GM13977 (cell line): ENCODE measurements at places on chromosomes 12 and 14.

DNA sequence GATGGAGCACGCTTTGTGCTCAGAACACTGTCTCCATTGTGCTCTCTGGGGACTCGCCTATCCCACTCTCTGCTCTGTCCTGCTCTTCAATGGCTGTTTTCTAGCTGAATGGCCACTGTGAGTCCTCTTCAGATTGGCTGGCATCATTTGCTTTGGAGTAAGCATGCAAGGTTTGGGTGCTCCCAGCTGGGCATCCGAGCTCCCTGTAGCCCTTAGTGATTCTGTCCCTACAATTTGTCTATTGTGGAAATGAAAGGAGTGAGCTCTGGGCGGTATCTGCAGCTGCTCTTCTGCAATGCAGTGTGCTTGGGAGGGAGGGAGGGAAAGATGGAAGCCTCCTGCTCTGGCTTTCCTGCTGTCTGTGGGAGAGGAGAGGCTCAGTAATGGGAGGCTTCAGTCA lies 84.8 kb downstream of the SMOC1 start:
- DNase-seq: no peak

DNA sequence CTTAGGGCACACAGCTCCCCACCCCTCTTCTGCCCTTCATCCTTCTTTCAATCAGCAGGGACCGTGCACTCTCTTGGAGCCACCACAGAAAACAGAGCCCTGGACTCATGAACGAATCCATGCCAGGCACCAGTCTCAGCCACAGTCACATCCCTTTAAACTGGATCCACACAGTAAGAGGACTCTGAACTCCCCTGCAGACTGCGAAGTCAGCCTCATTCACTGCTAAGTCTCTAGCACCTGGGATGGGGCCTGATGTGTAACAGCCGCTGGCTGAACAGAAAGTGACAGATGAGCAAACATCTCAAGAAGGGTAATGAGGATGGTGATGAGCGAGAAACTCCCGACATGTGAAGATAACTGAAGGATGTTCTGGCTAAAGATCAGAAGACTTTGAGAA lies 45.8 kb upstream of the IQSEC3 start:
- no peak for DNase-seq

DNA sequence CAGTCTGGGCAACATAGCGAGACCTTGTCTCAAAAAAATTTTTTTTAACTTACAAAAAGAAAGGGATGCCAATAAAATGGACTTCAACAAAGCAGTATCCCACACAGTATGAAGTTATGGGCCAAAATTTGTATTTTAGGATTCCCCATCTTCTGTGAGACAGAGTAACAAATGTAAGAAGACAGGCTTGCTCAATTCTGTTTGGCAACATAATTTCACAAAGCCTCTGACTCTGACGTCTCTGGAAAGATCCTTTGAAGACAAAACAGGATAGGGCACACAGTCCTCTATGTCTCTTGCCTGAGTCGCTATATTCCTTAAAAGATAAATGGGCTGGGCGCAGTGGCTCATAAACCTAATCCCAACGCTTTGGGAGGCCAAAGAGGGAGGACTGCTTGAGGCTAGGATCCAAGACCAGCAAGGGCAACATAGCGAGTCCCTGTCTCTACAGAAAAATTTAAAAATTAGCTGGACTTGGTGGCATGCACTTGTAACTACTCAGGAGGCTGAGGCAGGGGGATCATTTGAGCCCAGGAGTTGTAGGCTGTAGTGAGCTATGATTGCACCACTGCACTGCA lies 1.1 kb upstream of the HOMEZ start:
- no peak for DNase-seq

- DNase-seq: no peak
Observed at GRCh38 chr12:72295744-72296143, 23.6 kb downstream of the TRHDE start.

DNA sequence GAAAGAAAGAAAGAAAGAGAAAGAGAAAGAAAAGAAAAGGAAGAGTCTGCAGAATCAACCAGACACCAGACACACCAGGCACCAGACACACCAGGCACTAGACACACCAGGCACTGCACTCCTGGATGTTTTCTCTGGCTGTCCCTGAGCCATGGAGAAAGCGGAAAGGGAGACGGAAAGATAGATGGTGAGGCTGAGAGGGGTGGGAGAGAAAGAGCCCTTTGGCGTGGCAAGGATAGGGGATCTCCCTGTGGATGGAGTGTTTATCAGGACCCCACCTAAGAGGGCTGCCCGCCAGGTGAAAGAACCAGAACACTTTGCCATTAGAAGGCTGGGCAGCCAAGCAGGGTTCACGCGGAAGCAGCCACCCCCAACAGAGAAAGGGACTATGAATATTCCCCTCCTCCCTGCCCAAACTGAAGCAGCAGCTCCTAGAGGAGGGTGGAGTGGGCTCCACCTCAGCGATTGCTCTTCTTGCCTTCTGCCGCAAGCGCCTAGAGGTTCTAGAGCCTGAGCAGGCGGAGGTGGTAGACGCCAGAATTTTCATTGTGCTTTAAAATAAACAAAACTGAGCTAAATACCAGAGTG lies 13.4 kb downstream of the ST8SIA1 start:
- DNase-seq: no peak

- DNase-seq: no peak
Observed at GRCh38 chr12:93567174-93567573, 5.3 kb upstream of the SOCS2 start.

DNA sequence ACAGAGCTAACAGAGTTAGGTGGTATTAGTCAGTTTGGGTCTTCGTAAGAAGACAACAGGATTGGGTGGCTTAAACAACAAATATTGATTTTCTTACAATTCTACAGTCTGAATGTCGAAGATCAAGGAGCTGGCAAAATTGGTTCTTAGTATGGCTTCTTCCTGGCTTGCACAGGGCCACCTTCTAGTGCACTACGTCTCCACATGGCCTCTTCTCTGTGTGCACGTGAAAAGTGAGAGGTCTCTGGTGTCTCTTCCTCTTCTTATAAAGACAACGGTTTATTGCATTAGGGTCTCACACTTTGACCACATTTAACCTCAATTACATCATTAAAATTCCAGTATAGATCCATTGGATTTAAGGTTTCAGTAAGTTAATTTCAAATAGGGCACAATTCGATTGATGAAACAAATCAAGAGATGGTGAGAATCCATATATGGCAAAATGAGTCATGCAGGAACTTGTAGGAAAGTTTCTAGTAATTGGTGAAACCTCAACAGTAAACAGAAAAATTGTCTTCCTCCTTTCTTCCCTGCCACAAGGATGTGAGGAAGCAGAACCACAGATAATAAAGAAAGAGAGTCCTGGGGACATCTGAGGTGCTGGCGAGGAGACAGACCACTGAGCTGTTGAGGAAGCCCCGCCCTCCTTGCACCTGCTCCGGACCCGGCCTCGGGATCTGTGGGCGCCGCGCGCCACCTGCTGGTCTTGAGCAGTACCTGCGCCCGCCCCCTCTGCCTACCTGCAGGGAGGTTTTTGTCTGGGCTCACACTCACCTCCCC lies 846.7 kb downstream of the TMEM121 start:
- peak; percentile 72 for DNase-seq

DNA sequence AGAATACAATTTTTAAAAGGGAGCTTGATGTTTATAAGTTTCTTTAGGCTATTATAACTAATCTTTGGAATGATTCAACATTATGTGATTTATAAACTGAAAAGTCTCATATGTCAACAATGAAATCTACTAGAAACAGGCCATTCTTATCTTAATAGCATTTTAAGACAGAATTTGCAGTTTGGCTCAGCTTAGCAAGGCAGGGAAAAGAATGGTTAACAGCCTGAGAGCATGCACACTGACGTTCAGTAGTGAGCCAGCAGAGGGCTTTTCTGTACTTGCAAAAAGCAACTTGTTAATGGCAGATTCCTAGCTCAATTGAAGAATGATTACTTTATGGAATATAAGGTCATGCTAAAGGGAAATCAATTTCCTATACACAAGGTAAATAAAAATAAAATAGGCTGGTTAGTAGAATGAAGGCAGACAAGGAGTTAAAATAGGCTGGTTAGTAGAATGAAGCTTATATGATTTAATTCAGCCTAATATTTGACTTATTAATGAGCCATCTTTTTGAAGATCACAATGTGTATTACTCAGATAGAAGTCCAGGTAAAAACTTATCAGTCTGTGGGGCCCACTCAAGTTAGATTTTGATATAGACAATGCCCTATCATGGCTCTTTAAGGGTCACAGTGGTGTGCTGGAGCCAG lies 95.9 kb downstream of the OTOGL start:
- peak; percentile 21 for DNase-seq

DNA sequence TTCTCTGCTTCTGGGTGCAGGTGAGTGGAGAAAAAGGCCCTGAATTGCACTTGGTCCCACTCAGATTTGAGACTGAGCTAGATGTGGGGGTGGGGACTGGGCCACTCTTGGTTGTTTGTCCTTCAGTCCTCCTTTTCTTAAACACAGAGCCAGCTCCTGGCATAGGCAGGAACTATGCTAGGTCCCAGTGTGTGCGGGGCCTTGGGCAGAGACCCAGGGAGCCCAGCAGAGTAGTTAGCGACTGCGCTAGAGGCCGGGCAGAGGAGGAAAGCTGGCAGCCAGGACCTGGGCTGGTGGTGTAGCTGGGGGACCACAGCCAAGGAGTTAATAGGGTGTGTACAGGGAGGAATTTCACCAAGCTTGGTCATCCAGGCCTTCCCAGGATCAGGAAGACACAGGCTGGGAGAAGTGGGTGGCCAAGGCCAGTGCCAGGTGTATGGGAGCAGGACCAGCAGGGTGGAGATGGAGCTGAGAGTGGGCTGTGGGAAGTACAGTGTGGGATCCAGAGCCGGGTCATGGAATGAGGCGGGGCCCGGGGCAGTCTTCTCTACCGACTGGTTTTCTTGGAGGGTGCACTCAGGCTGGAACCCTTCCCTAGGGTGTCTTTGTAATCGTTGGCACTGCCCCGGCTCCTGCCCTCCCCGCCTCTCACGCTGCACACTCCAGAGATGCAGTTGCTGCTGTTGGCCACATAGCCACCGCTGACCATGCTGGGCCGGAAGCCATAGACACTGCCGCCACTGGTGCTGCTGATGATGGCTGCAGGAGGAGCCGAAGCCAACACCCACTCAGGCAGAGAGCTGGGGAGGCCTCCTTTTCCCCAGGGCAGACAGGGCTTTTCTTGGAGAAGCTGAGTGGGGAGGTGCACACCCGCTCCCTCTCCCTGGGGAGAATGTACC lies 8.7 kb downstream of the KRT71 start:
- no peak for DNase-seq

DNA sequence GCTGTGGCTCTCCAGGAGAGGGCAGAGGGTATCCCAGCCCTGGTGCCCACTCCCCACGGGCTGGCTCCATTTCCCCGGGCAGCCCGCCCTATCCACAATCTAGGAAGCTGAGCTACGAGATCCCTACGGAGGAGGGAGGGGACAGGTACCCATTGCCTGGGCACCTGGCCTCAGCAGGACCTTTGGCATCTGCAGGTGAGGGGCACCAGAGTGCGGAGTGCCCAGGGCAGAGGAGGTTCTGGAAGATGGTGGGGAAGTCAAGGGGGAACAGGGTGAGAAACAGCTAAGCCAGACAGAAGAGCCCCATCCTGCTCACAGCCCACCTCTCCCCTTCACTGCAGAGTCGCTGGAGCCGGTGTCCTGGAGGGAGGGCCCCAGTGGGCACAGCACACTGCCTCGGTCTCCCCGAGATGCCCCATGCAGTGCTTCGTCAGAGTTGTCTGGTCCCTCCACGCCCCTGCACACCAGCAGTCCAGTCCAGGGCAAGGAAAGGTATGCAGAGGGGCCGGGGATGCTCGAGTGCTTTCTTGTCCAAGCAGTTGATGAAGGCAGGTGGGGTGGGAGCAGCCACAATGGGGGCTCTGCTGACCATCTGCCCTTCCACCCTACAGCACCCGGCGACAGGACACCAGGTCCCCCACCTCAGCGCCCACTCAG lies 10.3 kb downstream of the TNS2 start:
- no peak for DNase-seq

GRCh38 chr12:82593143-82593542 lies 93.6 kb upstream of the TMTC2 start:
- peak; percentile 3 for DNase-seq

GRCh38 chr12:57139796-57140649 lies 7.4 kb downstream of the LRP1-AS start:
- no peak for DNase-seq

- no peak for DNase-seq
Observed at GRCh38 chr14:38425324-38425976, 169.6 kb upstream of the CLEC14A start.

DNA sequence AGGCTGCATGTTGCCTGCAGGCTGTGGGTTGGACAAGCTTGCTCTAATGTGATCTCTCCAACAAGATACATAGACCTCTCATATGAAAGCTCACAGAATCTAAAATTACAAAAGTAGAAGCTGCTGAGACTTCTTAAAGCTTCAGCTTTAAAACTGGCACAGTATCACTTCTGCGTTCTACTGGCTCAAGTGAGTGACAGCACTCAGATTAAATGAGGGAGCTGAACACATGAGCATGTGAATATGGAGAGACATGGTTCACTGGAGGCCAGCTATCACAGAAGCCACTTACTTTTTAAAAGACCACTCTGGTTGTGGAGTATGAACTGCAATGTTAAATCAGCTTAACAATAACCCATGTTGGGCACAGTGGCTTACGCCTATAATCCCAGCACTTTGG lies 29.1 kb upstream of the ANO6 start:
- DNase-seq: no peak

GRCh38 chr14:52025310-52025709 lies 36.0 kb downstream of the RTRAF start:
- no peak for DNase-seq

DNA sequence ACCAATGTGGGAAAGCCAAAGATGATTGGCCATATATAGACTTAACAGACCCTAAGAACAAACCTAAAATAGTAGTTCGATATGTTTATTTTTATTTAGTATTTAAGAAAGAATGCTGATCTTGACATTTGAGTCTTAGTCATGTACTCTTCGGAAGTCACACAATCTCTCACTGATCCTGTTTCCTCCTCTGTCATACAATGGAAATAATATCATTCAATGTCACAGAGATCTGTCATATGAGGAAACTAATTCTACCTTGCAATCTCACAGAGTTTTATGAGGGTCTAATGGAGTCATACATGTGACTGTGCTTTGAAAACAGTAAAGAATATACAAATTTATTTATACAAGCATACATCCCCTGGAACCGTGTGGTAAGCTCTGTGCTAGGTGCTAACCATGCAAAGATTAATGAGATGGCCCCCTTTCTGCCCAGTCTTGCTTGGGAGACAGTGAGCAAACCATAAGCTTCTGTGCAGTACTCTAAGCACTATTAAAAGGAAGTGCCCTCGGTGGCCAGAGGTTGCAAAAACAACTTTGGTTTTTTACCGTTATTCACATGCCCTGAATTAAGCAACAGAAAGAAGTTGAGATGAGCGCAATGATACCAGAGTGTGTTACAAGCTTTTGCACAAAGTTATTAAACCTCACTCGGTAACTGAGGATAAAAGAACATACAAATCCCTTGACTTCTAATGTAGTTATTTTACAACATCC lies 1.7 kb upstream of the LIN7A start:
- peak; percentile 25 for DNase-seq

- no peak for DNase-seq
Observed at GRCh38 chr14:50040401-50040775, 76.0 kb downstream of the VCPKMT start.

GRCh38 chr12:131642101-131642540 lies 68.8 kb upstream of the SFSWAP start:
- peak; percentile 53 for DNase-seq
